PC-3 (cell line): ENCODE measurements at places on chromosomes 5 and 9.

GRCh38 chr5:7745882-7746610 is 104.9 kb downstream of the CFAP90 start:
- DNase-seq: peak; percentile 84

DNA sequence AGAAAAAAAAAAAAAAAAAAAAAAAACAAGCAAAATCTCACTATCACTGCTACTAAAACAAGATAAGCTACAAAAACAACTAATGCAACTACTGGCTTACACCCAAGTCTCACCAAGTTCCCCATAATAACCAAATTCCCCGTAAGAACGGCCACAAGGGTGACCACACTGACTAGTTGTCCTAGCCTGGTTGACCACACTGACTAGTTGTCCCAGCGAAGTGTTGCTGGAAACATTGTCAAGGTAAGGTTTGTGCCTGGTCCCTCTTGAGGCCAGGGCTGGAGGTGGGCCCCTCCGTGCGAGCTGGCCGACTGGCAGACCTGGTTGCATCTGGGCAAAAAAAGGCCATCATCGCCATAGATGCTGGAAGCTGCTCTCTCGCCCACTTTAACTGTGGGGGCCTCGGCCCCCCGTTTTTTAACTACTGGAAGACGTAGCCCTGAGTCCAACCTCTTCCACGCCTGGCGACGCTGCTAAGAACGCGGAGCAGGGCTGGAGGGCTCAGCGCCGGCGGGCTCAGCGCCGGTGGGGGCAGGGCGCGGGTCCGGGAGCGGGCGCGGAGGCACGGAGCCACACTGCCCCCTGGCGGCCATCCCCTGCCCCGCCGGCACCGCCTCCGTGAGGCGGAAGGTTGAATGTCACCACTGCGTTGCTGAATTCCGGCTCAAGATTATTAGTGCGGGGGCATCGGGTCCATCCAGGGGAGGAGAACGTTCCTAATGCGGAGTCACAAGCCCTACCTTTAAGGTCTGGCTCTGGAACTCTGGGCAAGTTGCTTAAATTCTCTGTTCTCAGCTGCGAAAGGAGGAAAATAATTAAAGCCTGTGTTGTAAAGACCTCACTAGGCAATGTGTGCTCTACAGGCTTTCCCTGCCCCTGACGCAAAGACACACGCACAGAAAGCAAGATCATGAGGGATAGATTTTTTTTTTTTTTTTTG is 84.0 kb downstream of the HSD17B3 start:
- peak; percentile 67 for DNase-seq

DNA sequence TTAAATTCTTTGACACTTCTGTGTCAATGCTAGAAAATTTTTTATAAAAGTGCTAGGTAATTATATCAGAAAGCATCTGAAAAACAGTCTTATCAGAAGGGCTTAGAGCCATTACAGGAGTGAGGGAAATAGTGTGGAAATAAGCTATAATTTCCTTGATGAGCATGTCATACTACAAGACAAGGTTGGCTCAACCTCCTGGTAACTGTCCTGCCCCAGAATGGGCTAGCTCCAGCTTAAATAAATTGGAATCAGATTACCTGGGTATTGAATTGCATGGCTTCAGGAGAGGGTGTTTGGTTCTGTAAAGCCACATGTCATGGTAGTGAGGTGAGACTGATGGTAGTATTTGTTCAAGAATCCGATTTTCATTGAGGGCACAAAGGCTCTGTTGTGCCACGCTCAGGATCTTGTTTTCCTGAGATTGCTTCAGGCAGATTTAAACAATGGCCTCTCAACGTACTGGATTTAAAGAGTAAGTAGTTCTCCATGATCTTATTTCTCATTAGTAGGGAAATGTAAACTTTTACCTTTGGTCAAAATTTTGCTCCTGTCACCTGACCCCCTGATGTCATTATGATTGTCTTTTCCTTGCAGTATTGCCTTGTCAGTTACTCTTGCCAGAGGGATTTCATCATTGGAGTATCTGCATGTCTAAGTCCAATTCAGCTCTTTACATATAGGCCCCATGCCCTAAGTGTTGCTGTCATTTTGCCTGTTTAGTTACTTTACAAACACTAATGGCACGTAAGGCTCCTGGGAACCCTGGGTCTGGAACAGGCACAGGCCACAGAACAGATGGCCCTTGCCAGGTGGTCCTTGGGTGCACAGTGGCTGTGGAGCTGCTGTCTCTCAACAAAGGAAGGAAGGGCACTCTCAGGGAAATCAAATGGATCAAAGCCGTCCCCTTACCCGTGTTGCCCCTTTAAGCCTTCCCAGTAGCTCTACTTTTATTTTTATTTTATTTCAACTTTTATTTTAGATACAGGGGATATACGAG is 21.3 kb downstream of the TRIO start:
- DNase-seq: no peak

DNA sequence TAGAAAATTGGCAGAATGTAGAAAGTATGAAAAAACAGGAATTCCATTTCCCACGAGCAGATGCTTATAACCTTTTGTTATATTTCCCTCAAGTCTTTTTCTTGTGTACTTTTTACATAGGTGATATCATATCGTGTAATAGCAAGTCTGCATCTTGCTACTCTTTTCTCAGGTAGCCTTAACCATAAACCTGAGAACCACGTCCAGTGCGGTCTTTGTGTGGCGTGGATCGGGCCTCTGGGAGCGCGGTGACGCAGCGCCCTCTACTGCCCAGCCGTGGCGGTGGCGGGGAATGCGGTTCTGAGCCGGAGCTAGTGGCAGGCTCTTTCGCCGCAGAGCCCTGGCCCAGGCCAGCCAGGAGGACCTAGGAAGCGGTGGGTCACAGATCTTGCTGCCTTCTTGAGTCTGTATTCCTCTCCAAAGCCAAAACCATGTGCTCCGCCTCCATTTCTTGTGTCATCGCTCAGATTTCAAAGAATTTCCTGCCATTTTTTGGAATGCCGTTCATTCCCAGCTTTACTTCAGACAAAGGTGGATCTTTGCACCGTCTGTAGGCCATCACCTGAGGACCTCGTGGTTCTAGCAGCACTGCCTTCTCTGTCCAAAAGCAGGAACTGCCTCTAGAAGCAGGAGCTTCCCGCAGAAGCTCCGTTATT is 71.9 kb downstream of the MVB12B start:
- DNase-seq: peak; percentile 66

DNA sequence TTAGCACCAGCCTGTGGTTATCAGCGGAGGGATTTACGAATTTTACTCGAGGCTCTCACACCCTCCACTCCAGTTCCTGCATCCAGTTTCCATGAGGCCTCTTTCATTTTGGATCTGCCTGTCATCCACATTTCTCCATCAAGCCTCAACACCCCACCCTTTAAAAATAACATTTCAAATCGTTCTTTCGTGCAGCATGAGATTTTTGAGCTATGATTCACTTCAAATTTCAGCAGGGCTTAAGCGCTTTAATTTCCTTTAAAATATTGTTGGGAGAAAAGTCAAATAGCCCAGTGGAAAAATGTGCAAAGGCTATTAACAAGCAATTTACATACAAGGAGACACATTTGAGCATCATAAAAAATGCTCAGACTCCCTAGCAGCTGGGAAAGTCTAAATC is 103.2 kb downstream of the MSX2 start:
- DNase-seq: no peak

DNA sequence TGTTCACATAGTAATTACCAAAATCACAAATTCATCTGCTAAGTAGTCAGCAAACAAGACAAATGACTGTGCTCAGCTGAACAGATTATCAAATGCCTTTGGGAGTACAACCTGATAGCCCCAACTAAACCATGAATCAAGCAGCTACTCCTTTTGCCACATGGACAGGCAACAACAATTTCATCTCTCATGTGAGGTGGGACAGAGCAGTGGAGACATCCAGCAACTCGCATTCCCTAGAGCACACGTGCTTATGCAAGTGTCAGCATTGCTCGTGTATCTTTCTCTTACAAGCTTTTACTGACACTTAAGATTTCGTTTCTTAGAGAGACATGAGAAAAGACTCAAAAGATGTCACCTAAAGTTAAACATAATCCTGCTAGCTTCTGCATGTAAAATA is 42.7 kb upstream of the PPP2R2B start:
- no peak for DNase-seq

- DNase-seq: no peak
These were observed 54.9 kb downstream of the PSD2 start for GRCh38 chr5:139850423-139851016.

- peak; percentile 29 for DNase-seq
These were observed 157.5 kb upstream of the SHB start for GRCh38 chr9:38226491-38226951.
